ENCODE measurements at places on chromosomes 7 and 10.

DNA sequence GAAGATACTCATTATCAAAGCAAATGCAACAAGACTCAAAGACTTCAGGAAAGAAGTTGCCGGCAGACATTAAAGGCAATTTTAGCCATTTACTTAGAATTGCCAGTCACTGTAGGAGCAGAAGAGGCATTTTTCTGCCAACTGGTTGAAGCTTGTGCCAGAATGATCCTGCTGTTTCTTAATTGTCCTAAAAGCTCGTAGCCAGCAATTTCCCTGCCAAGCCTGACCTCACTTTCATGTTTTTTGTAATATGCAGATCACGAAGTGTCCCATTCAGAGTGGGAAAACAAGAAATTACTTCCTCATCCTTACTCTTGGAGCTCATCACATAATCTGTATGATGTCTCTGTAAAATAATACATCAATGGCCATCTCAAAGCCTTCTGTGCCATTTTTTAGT, 130.9 kb upstream of the ANKRD1 start:
- DNase-seq: no peak

DNA sequence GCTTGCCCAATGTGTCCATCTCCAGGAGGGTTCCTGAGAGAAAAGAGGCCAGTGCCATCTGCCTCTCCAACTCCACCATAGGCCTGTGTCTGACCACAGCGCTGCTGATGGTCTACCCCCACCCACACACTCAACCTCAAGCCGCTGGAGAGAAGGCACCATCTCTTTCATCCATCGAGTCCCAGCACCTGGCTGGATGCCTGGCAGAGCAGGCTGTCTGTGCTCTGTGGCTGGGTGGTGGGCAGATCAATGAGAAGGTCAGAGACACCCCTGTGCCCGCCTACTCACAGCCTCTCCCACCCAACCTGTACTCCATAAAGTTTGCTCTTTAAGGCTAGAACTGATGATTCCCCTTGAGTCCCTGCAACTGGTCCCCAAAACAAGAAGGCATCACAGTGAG, 58.0 kb downstream of the CLRN3 start:
- no peak for DNase-seq

DNA sequence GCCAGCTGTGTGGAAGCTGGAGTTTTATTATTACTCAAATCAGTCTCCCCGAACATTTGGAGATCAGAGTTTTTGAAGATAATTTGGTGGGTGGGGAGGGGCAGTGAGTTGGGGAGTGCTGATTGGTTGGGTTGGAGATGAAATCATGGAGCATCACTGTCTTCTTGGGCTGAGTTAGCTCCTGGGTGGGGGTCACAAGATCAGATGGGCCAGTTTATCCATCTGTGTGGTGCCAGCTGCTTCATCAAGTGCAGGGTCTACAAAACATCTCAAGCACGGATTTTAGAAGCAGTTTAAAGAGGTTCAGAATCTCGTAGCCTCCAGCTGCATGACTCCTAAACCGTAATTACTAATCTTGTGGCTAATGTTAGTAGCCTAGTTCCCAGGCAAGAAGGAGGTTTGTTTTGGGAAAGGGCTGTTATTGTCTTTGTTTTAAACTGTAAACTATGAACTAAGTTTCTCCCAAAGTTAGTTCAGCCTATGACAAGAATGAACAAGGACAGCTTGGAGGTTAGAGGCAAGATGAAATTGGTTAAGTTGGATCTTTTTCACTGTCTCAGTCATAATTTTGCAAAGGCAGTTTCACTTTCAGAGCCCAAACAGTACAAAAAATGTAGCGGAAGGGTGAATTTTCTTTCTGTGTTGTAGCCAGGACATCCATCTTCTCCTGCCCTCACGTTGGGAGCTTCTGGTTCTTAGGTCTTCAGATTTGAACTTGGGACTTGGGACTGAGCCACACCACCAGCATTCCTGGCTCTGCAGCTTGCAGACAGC, 43.1 kb downstream of the KLF6 start:
- no peak for DNase-seq

GRCh38 chr7:42770114-42770513, 141.8 kb downstream of the C7orf25 start:
- no peak for DNase-seq

DNA sequence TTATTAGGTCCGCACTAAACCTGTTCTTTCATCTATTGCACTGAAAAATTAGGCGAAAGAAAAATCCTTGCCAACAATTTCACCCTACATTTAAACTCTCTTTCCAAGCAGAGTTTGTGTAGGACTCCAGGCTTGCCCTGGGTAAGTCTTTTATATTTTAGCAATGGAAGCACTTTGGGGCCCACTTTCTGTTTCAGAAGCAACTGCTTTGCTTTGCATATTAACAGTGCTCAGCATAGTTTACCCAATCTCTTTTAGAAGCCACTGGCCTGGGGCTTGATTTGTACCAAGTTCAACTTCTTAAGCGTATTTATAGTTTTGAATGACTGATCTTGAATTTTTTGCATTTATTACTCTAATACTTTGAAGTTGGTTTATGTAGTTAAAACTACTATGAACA, 78.8 kb upstream of the MDFIC start:
- DNase-seq: no peak

DNA sequence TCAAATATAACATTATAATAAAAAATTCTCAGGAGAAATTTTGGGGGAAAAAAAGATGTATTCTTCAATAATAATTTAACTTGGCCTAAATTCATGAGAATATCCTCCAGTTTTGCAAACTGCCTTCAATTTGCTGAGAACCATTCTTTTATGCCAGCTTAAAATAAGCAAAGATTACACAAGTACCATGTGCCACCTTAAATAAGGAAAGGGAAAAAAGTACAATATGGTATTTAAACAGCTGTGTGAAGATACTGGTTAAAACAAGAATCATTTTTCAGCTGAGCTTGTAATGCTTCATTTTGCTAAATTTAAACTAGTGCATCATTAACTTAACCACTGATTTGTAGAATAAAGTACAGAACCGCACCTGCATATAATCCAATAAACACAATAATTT, 217.8 kb downstream of the LRRN3 start:
- no peak for DNase-seq

- DNase-seq: no peak
These were observed 215.9 kb downstream of the PARD3 start for GRCh38 chr10:34599026-34599795.

DNA sequence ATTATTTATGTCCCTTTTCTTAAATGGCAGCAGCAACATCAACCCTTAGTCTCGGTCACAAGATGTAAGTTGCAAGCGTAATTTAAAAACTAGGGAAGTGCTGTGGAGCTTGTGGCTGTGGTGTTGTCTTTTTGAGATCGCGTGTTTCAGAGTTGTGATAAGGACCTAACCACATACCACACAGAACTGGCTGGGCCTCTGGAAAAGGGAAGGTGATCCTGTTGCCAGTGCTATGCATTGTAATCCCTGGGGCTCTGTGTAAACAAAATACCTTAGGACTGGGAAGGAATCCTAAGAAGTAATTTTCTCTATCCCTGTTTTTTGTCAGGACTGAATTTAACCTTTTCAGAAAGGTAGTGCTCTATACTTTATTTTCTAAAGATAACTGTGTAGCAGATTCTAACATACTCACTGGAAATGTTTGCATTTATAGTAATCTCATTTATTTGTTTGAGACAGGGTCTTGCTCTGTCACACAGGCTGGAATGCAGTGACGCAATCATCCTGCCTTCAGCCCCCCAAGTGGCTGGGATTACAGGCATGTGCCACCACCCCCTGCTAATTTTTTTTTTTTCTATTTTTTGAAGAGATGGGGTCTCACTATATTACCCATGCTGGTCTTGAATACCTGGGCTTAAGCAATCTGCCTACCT, 60.4 kb downstream of the INPP5F start:
- no peak for DNase-seq

GRCh38 chr10:34960983-34961382, 129.2 kb downstream of the CUL2 start:
- no peak for DNase-seq

DNA sequence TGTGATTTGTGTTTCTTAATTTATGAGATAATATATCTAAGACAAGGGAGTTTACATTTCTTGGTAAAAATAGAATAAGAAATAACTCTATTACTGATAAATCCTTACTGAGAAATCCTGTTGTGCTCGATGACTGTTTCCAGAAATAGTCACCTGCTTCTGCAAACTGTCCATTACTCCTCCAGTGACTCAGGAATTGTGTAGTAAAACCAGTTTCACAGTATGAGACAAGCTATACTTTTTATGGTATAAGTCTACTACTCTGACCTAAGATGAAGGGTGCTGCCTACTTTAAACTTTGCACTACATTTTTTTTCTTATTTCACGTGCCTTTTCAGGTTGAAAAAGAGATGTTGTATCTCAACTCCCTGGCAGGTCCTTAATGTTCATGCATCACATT, 6.8 kb upstream of the ANKRD22 start:
- DNase-seq: no peak

DNA sequence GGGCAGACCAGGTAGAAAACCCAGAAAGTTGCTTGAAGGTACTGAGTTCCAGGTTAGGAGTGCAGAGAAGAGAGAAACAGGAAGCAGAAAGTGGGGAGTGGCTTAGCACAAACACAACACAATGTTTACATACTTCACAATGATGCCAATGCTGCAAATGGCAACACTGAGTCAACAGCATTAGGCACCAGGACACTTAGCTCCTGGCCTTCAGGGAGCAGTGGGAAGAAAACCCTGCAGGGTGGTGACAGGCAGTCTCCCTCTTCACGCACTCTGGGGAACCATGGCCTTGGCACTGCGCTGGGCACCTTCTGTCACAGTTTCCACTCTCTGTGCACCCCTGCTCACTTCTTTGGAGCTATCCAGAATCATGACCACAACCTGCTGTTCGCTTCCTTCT, 7.3 kb downstream of the ICA1 start:
- no peak for DNase-seq

GRCh38 chr7:89027781-89028180, 232.2 kb upstream of the TEX47 start:
- no peak for DNase-seq

DNA sequence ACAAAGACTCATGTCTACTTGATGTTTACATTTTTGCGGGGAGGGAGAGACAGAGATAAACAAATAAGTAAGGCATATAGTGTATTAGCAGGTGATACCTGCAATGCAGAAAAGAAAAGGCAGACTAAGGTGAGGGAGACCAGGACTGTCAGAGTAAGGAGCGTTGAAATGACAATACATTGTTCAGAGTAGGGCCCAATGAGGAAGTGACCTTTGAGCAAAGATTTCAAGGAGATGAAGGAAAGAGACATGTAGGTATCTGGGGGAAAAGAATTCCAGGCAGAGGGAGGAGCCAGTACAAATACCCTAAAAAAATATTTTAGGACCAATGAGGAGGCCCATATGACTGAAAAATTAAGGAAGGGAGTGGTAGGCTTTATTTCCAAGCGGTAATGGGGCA, 162.7 kb upstream of the PRSS1 start:
- DNase-seq: no peak

DNA sequence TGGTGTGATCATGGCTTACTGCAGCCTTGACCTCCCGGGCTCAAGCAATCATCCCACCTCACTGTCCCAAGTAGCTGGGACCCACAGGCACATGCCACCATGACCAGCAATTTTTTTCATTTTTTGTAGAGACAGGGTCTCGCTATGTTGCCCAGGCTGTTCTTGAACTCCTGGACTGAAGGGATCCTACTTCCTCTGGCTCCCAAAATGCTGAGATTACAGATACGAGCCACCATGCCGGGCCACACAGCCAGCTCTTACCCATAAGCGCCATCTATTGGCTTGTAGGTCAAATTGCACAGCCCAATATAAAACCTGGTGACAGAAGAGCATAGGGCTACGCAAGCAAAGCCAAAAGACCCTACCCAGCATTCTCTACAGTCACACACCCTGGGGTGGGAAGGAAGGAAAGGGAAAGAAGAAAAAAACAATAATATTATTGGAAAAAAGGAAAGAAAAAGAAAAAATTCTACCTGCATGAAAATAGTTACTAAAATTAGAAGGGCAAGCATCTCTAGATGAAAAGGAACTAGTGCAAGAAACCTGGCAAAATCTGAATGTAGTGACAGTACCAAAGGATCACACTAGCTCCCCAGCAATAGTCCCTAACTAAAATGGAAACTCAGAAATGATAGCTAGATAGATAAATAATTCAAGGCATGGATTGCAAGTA, 29.4 kb upstream of the AMPH start:
- no peak for DNase-seq

DNA sequence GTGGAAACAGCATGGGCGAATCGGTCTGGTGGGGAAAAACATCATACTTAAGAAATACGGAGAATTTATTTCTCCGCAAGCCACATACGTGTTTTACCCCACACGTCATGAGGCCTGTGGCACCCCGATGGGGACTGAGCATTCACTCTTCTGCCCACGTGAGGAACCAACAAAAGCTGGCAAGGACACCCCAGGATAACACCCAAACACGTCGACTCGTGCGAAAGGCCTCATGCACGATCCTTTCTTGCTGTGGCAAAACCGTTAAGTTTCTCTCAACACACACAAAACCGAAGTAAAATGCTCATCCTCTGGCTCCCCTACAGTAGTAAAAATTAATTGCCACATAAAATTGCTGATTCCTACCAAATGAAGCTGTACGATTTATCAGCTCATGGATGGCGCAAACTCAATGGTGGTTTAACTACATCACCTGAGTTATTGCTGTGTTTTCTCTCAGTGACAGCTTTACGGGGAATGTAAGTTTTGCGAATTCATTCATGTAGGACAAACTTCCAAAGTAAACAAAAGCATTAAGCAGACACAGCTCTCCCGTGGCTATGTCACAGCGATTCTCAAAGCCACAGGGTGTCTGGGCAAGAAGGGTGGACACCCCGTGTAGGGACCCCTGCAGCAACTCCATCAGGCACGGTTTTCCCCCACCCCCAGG, 97.0 kb downstream of the CTBP2 start:
- DNase-seq: no peak

DNA sequence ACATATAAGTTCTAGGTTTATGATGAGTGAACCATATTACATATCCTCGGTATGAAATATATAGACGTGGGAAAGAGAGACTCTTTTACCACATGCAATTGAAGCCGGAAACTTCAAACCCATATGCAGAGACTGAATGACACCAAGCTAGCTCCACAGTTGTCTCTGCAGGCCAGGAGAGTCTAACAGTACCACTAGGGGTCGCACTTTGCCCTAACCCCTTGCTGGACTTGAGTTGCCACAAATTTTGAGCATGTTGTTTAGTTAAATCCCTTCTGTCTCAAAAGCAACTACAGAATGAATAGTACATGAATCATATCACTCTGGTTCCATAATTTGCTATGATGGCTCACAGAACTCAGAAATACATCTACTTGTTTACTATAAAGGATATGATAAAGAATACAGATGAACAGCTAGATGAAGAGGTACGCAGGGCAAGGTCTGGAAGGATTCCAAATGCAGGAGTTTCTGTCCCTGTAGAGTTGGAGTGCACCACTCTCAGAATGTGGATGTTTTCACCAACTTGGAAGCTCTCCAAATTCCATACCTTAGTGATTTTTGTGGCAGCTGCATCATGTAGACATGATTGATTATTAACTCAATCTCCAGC, 112.4 kb upstream of the YAE1 start:
- DNase-seq: no peak

GRCh38 chr10:125990974-125991373, 94.6 kb downstream of the FANK1 start:
- no peak for DNase-seq

- peak; percentile 93 for DNase-seq
These were observed at the start of gene PCGF6 for GRCh38 chr10:103350517-103351260. Gene PCGF6, minus strand, starts transcription at chr10:103351140. Its CDS starts 74 bp downstream, at chr10:103351066.
